ENCODE measurements at places on chromosomes 13 and 19. TPM values are rescaled to one million over a fixed set of nuclear protein-coding genes. Genes with fewer than 3 reads are reported as not detected.

ZNF563 gene
- 4.5 TPM for total RNA-seq

C5AR2 gene
- 0.14 TPM for total RNA-seq

CAPN12 gene
- total RNA-seq = 9.6 TPM

TSKS gene
- total RNA-seq = 0.30 TPM

ZNF726 gene
- total RNA-seq = not detected

KIR2DL3 gene
- not detected for total RNA-seq

UBE2L5 gene
- total RNA-seq = not detected

PODNL1 gene
- 1.4 TPM for total RNA-seq

SIGLEC10 gene
- total RNA-seq = 0.44 TPM

FLT1 gene
- total RNA-seq = 66.8 TPM

CNFN gene
- total RNA-seq = 9.6 TPM

ZNF578 gene
- total RNA-seq = 21.9 TPM

GPR183 gene
- 0.14 TPM for total RNA-seq

SIGLEC5 gene
- 0.15 TPM for total RNA-seq

ZNF284 gene
- total RNA-seq = 3.0 TPM

DIAPH3 gene
- 20.6 TPM for total RNA-seq

CEACAM6 gene
- 0.53 TPM for total RNA-seq

GPR12 gene
- 0.09 TPM for total RNA-seq

APOC4 gene
- not detected for total RNA-seq

CKM gene
- total RNA-seq = not detected

ZNF254 gene
- total RNA-seq = 28.0 TPM

UQCRFS1 gene
- 55.5 TPM for total RNA-seq

CGB1 gene
- 0.87 TPM for total RNA-seq

P2RY11 gene
- total RNA-seq = 21.2 TPM

ZNF850 gene
- total RNA-seq = 47.2 TPM

CNN1 gene
- total RNA-seq = 17.4 TPM

LTBP4 gene
- total RNA-seq = 168 TPM

LHB gene
- not detected for total RNA-seq

OR10H1 gene
- total RNA-seq = not detected

OR7C2 gene
- total RNA-seq = not detected

KIR2DL4 gene
- not detected for total RNA-seq

PRODH2 gene
- total RNA-seq = not detected

MIA gene
- total RNA-seq = not detected

PSG5 gene
- not detected for total RNA-seq

KLK15 gene
- not detected for total RNA-seq

SYT3 gene
- total RNA-seq = 20.1 TPM

IGFL3 gene
- not detected for total RNA-seq

C1QTNF9 gene
- not detected for total RNA-seq

FFAR2 gene
- not detected for total RNA-seq

PLEKHF1 gene
- 10.8 TPM for total RNA-seq

FBXO17 gene
- total RNA-seq = 16.8 TPM

SIGLEC8 gene
- not detected for total RNA-seq

CPT1C gene
- total RNA-seq = 74.6 TPM

PCDH20 gene
- total RNA-seq = 1.3 TPM

DAND5 gene
- total RNA-seq = 0.18 TPM

PEAK3 gene
- not detected for total RNA-seq

RFX2 gene
- total RNA-seq = 3.4 TPM

ZFP14 gene
- total RNA-seq = 7.9 TPM

PLIN4 gene
- 0.35 TPM for total RNA-seq

PROZ gene
- not detected for total RNA-seq

CDKN2D gene
- total RNA-seq = 2.1 TPM

ZNF878 gene
- total RNA-seq = 10.1 TPM

SMIM24 gene
- total RNA-seq = 2.8 TPM

KPNA3 gene
- total RNA-seq = 47.6 TPM
